Pulmonary artery endothelial cell (primary cell): ENCODE measurements at places on chromosomes 3 and 15. TPM values are rescaled to one million over a fixed set of nuclear protein-coding genes. Genes with fewer than 3 reads are reported as not detected.
A peak's percentile ranks its signal among the peaks of the same experiment; 100 is the strongest.

GRCh38 chr3:193040836-193041672, 123.4 kb upstream of the MB21D2 start:
- no peak for DNase-seq

DNA sequence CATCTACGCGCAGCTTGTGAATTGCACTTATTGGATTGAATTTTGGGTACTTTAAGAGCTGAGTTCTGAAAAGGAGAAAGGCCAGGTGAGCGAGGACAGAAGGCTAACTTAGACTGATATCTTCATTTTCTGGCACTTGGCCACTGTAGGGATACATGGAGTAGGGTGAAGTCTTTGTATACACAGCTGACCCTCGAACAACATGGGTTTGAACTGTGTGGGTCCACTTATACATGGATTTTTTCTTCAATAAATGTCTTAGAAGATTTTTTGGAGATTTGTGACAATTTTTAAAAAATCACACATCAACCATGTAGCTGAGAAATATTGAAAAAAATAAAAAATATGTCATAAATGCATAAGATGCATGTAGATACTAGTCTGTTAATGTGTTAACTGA, 18.3 kb downstream of the PTPRG start:
- DNase-seq, result no peak

DNA sequence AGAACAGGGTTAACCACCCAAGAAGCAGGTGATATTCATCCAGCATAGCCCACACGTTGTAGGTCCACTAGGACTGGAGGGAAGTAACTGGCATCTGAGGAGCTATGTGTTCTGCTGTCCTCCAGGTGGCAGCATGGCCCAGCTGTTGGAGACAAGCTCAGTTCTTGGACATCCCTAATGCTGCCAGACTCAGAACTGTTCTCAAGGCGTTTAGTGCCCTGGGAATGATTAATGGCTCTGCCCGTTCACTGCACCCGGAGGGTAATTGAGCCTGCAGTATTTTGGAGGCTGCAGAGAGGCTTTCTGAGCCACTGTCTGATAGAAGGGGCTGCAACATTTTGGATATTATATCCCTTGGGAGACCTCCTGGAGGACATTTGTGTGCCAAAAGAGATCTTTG, 521.3 kb upstream of the SEMA6D start:
- DNase-seq, result peak; percentile 75

Gene SLC6A11
- total RNA-seq, result not detected in 2 replicates

DNA sequence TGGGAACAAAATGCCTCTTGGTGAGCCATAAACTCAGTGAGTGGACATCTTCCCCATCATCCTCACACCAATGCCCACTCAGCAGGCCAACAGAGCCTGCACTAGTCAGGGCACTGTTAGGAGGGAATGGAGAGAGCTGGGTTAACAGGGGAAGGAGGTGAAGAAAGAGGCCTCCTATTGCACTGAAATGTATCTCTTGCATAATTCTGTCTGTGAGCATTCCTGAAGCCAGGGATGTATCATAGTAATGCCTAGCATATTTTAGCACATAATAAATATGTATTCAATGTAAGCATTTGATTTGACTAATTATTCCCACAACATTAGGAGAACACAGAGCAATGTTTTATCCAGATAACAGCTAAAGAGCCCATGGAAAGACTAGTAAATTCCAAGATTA, 81.2 kb downstream of the ANO10 start:
- DNase-seq, result no peak

- no peak for DNase-seq
These were observed 22.7 kb downstream of the ZIC4 start for GRCh38 chr3:147383617-147384016.

GRCh38 chr15:69104050-69104750, 56.2 kb upstream of the GLCE start:
- DNase-seq, result no peak

DNA sequence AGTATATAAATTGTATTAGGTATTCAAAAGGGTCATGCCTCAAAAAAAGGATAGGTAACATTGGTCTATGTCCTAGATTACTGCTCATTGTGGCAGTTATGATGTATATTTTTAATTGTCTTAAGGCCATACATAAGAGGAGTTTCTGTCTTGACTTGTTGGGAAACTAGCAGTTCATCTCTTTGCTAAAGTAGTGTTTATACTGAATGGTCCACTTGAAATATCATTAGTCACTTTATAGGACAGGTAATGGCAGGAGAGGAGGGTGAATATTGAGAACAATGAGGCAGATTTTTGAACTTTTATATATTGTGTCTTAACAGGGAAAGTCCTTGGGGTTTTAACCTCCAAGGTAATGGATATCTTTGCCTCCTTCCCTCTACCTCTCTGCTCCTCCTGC, 58.4 kb downstream of the TP63 start:
- no peak for DNase-seq
